ENCODE measurements at places on chromosomes 16 and 17. TPM values are rescaled to one million over a fixed set of nuclear protein-coding genes. Genes with fewer than 3 reads are reported as not detected.
A peak's percentile ranks its signal among the peaks of the same experiment; 100 is the strongest.

- DNase-seq, result peak; percentile 52
These were observed 32.1 kb upstream of the SMURF2 start for GRCh38 chr17:64694207-64694606.

- DNase-seq, result peak; percentile 44
These were observed 432.0 kb downstream of the SLC39A11 start for GRCh38 chr17:72660274-72661115.

DNA sequence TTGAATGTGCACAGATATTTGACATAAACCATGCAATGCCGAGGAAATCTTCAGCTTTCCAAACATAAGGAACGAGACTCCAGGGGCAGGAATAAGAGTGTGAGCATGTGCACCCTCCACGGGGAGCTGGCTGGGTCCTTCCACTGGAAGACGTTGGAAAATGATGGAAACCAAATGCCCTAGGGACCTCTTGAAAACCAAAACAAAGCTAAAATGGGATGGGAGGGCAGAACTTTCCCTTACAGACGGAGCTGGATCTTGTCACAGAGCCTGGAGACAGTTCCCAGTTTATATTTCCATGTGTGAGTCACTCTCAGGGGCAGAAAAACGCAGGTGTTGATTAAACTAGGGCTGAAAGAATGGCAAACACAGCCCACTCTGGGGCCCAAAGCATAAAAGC, 34.4 kb upstream of the DNAH17 start:
- no peak for DNase-seq

Gene ASGR1
- polyA plus RNA-seq, result 0.46 TPM
